SW480 (cell line): ENCODE measurements at places on chromosomes 11 and 22.

GRCh38 chr11:94895971-94896370 lies 77.4 kb downstream of the CWC15 start:
- DNase-seq: no peak

- no peak for DNase-seq
These were observed 86.7 kb upstream of the RAB1B start for GRCh38 chr11:66181632-66182315.

- DNase-seq: peak; percentile 46
These were observed 50.4 kb downstream of the ANO1 start for GRCh38 chr11:70128435-70128906.

DNA sequence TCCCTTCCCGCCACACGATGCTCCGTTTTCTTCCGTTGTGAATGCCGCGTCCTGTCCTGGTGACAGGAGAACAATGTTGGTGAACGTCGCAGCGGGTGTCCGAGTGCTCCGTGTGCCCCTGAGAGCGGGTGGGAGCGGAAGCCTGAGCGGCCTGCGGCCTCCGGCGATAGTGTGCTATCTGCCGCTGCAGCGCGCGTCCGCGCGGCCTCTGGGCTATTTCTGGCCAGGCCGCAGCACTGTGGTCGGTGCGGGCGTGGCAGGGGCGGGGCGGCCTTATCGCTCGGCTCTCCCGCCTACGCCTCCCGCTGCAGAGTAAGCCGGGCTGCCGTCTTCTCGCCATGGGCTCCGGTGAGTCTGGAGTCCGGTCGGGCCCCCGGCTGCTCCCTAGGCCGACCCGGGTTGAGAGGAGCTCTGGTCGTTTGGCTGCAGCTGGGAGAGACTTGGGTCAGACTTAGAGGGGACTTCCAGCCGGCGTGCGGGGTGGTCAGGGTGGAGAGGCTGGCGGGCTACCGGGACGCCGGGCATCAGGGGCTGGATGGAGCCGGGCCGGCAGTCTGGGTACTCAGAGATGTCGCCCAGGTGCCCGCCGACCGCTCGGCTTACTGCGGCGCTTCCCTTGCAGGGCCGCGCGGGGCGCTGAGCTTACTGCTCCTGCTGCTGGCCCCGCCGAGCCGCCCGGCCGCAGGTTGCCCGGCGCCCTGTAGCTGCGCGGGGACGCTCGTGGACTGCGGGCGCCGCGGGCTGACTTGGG lies at the start of gene GP1BB:
TSS of gene GP1BB (plus strand) at position 308 of the 751 bp plus-strand sequence. CDS start at position 339, 31 bp downstream.
- DNase-seq: peak; percentile 44

- no peak for DNase-seq
These were observed 713.9 kb downstream of the BRD1 start for GRCh38 chr22:49113758-49114157.

GRCh38 chr11:12212174-12212820 lies 101.9 kb downstream of the MICAL2 start:
- no peak for DNase-seq

- DNase-seq: no peak
These were observed 1102.8 kb downstream of the BRD1 start for GRCh38 chr22:48724899-48725298.

DNA sequence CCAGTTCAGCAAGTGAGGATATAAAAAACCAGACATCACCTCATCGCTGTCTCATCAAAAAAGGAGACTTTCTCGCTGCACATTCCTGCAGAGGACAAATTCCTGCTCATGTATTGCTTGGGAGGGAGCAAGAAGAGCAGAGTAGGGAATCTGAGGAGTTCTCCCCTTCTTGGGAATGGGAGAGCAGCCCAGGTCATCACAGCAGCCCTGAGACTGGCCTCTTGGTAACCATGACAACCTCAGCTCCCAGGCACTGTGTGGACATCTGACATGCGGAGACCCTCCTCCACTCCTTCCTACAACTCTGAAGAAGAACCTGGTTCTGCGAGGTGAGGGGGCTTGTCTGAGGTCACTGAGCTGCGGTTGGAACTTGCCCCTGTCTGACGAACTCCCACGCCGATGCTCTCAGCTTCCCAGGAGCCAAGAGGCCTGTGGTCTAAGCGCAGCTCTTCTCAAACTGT lies 17.9 kb downstream of the RFPL1 start:
- DNase-seq: no peak

DNA sequence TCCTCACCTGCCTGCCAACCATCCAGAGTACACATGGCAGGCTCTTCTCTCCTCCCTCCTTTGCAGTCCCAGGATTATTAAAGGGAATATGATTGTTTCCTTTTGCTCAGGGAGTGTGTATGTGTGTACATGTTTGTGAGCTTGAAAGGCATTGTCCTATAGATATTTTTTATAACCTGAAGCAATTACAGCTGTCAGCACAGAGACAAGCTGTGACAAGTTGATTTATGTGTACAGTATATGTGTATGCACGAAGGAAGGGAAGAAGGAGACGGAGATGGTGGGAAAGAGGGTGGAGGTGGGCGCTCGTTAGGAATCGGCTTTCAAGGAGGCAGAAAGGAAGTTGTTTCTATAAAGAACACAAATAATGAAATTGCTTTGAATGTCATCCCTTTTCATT lies 537.0 kb downstream of the NTM start:
- DNase-seq: no peak

DNA sequence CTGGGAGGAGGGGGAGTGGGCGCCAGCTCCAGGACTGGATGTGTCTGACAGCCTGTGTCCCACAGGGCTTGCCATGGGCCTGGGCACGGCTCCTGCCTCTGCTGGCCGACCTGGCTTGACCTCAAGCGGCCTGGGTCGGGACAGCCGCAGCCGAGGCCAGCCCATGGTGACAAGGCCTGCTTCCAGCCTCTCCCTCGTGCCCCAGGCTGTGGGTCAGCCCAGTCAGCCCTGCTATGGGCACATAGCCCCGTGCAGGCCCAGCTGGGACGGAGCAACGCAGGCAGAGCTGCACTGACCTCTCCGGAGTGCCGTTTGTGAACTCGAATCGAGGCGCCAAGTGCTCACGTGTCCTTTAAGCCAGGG lies 17.9 kb downstream of the OSBPL5 start:
- DNase-seq: no peak

DNA sequence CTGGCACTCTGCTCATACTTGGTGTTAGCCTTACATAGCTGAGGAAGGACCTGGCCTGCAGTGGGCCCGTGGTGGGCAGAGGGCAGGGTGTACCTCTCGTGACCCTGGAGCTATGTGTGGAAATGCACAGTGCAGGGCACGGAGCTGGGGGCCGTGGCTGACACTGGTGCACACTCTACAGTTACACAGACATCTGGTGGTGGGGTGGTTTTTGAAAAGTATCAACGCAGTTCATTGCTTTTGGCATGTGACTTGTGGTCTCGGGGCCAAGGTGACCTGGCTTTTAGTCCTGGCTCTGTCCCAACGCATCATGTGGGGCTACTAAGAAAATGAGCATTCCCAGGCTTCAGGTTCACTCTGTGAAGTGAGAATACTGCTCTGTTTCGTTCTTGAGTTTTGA lies 553.6 kb downstream of the NTM start:
- no peak for DNase-seq

DNA sequence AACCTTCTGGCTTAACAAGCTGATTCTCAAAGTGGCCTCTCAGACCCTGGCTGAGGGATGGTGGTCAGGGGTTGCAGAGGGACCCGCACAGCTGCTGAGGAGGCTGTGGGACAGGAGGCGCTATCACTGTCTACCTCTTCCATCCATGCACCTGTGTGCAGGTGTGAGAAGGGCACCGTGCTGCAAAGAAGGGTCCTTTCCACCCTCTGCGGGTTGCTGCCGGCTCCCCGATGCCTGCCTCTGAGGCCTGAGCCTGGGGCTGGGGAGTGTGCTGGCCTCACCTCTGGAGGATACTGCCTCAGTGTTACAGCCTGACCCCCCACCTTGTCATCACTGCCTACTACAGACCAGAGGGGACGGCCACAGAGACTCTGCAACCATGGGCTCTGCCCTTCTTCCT lies 66.1 kb upstream of the B3GAT1 start:
- no peak for DNase-seq

DNA sequence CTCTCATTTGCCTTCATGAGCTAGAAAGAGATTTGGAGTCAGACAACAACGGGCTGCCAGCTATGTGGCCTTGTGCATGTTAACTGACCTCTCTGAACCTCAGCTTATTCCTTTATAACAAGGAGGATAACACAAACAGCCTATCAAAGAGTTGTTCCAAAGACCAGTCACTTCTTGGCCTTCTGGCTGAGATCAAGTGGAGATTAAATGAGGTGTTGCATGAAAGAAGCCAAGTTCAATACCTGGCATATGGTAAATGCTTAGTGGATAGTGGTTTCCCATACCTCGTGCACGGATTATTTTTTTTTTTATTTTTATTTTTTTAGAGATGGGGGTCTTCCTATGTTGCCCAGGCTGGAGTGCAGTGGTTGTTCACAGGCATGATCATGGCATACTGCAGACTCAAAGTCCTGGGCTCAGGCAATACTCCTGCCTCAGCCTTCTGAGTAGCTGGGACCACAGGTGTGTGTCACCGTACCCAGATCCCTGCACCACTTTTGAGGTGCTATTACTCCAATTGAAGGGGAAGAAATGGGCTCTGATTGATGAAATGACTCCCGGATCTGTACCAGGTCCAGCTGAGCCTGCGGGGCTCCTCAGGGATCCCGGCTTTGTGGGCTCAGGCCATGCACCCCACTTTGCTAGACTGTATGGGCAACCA lies 4.9 kb downstream of the LGALS1 start:
- no peak for DNase-seq

DNA sequence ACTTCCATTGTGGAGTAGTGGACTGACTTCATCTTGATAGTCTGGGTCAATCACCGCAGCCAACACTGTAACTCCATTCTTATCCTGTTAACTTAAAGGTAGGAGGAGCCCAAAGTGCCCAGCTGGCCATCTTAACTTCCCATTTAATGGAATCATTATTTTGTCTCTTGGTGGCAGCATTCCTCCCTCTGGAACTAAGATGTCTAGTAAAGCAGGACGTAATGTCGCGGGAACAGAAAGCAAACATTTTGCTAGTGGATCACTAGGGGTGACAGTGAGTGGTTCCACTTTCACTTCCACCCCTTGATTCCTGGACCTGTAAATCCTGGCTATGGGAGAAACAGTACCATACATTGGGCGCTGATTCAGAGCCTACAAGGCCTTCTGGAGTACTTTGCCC lies 71.4 kb downstream of the GAB4 start:
- no peak for DNase-seq

- no peak for DNase-seq
These were observed 26.5 kb downstream of the KRTAP5-5 start for GRCh38 chr11:1656061-1656441.

DNA sequence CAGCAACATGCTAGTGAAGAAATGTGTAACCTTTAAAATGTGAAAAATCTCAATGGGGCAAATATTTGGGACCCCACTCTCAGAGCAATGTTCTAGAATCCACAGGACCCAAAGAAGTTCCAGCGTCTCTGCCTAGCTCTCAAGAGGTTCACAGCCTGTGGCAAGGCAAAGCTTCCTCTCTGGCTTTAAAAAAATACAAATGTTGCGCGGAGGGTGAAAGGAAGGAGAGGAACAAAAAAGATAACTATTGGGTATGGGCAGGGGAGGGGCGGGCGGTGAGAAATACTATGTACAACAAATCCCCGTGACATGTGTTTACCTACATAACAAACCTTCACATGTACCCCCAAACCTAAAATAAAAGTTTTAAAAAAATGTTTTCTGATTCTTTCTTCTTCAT lies 53.6 kb downstream of the PITPNB start:
- no peak for DNase-seq

DNA sequence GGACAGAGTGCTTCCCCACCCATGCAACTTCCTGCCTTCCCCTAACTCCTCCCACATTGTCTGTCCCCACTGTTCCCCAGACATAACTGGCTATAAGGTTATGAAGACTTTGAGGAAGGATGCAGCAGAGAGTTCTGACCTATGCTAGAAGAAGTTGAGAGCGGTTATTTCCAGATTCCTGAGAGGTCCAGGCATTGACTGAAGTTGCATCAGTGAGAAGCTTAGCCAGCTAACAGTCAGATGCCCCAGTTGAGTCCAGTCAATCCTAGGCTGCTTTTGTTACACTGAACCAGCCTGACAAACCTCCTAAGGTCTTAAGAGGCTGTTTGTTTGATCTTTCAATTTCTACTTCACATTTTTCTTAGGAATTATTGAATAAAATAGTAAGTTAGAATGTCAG lies 937.9 kb upstream of the CCDC90B start:
- peak; percentile 3 for DNase-seq

DNA sequence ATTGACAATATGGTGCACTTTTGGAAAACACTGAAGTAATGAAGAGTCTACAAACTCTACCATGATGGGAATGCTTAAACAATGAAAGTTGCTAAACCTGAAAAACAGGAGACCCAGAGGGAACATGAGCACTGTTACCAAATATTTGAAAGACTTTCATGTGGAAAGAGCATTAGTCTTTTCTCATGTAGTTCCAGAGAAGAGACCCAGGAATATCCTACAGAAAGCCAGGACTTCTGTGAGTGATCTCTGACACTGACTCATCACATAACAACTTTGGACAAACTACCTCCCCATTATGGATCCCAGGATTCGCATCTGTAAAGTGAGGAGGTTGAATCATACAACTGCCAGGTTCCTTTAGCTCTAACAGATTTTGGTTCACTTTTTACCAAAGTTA lies 62.2 kb downstream of the FAM181B start:
- no peak for DNase-seq

- no peak for DNase-seq
These were observed 21.6 kb downstream of the MGAT3 start for GRCh38 chr22:39478441-39478850.

DNA sequence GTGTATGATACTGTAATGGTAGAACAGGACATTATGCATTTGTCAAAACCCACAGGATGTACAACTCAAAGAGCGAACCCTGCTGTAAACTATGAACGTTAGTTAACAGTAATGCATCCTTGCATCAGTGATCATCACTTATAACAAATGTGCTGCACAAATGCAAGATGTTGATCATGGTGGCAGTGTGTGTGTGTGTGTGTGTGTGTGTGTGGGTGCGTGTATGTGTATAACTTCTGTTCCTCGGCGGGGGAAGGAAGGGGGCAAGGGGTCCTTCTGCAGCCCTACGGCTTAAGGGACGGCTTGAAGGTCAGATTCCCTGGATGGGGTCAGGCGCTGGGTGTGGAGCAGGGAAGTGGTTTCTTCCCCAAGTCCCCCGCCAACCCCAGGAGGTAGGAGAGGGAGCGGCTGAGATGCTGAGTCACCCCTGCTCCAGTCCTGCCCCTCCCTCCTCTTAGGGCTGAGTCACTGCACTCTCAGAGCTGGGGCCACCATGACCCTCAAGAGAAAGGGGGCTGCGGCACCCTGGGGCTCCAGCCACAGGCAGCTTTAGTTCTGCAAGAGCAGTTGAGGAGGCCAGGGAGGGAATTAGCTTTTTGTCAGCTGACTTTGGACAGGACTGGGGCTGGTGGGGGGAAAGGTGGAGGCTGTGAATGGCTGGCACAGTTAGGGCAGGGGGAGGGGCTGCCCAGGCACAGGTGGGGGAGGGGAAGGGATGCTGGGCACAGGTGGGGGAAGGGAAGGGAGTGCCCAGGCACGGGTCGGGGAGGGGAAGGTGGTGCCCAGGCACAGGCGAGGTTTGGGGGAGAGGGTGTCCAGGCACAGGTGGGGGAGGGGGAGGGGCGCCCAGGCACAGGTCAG lies 8.8 kb upstream of the CTSD start:
- DNase-seq: peak; percentile 88
